T1000 (cell line): ENCODE measurements at places on chromosomes 7 and 10.

DNA sequence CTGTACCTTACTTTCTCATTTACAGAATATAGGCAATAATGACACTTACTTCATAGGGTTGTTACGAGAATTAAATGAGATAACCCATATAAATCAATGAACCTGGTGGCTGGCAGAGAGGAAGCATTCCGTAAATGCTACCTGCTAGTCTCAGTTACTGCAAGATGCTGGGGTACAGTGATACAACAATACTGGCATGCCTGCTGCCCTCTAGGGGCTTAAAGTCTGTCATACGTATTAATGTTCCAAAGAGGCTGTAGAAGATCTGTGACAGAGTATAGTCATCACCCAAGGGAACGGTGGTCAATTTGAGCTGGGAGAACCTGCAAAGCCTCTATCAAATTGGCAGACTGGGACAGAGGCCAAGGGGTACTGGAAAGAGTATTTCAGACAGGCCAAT lies 421.5 kb downstream of the GPAM start:
- DNase-seq: no peak

DNA sequence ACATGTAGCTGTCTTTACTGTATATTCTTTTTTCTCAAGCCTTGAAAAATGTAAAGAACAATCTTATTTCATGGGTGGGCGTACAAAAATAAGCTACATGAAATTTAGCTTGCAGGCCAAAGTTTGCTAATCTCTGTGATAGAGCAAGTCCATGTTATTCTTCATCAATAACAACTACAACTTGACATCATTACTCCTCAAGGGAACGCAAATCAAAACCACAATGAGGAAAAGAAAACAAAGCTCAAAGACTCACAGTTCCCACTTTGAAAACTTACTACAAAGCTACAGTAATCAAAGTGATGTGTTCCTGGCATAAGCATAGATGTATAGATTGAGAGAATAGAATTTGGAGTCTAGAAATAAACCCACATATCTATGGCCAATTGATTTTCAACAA lies 62.5 kb downstream of the GNA12 start:
- DNase-seq: no peak

GRCh38 chr7:158595068-158595467 lies 7.4 kb upstream of the PTPRN2 start:
- no peak for DNase-seq

DNA sequence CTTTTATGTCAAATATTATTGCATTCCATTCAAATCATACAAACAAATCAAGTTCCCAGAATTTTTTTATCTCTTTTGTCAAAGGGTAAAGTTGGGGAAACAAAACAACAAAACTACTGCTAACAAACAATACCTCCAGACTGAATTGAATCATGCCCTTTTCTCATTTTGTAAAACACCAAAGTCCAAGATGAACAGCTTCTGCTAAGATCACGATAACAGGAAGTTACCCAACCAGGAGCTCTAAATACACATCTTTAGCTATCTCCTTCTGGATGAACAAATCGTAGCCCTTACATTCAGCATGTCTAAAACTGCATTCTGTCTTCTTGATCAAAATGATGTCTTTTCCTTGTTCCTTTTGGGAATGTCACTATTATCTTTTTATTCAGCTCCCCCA lies 97.4 kb downstream of the CTTNBP2 start:
- no peak for DNase-seq
